ENCODE measurements at places on chromosomes 5 and 9. TPM values are rescaled to one million over a fixed set of nuclear protein-coding genes. Genes with fewer than 3 reads are reported as not detected.

The SLC36A3 gene
- total RNA-seq: not detected

The LCN10 gene
- 0.75 TPM for total RNA-seq

The CCL27 gene
- total RNA-seq: 0.28 TPM

The LRRTM2 gene
- not detected for total RNA-seq

The PTRH1 gene
- total RNA-seq: 10.6 TPM

The TLE4 gene
- total RNA-seq: 35.1 TPM

The ARHGEF37 gene
- total RNA-seq: 0.42 TPM

The C1QTNF3 gene
- 1.1 TPM for total RNA-seq

The SLC24A2 gene
- 5.0 TPM for total RNA-seq

The SLC4A9 gene
- total RNA-seq: not detected

The MEGF10 gene
- total RNA-seq: 36.5 TPM

The HK3 gene
- not detected for total RNA-seq

The OBP2B gene
- not detected for total RNA-seq

The ZMAT2 gene
- total RNA-seq: 61.0 TPM

The SURF6 gene
- 55.1 TPM for total RNA-seq

The HARS2 gene
- 20.2 TPM for total RNA-seq

The RLN1 gene
- 0.39 TPM for total RNA-seq

The MELK gene
- 40.1 TPM for total RNA-seq

The GFM2 gene
- 30.0 TPM for total RNA-seq

The FBP1 gene
- 1.9 TPM for total RNA-seq

The MUSK gene
- not detected for total RNA-seq

The AFAP1L1 gene
- 2.0 TPM for total RNA-seq

The SURF1 gene
- total RNA-seq: 43.3 TPM

The HRCT1 gene
- total RNA-seq: not detected

The FGF10 gene
- total RNA-seq: not detected

The AGXT2 gene
- not detected for total RNA-seq

The TRPM6 gene
- 0.86 TPM for total RNA-seq

The SPINK13 gene
- not detected for total RNA-seq

The FCN2 gene
- not detected for total RNA-seq
